ENCODE measurements at places on chromosomes 11 and 22.

GRCh38 chr11:127362754-127363308, 362.3 kb upstream of the KIRREL3 start:
- no peak for DNase-seq

DNA sequence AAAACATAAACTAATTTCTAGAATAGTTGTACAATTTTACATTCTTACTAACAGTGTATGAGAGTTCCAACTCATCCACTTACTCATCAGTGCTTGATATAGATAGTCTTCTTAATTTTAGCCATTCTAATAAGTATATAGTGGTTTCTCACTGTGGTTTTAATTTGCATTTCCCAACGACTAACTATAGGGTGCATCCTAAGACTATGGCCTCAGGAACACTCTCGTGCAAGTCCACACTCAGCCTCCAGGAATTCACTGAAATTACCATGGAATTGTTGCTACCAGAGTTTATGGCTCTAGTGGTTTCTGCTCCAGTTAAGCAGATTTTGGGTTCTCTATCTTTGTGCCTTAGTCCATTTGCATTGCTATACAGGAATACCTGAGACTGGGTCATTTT, 60.1 kb upstream of the GUCY1A2 start:
- no peak for DNase-seq

DNA sequence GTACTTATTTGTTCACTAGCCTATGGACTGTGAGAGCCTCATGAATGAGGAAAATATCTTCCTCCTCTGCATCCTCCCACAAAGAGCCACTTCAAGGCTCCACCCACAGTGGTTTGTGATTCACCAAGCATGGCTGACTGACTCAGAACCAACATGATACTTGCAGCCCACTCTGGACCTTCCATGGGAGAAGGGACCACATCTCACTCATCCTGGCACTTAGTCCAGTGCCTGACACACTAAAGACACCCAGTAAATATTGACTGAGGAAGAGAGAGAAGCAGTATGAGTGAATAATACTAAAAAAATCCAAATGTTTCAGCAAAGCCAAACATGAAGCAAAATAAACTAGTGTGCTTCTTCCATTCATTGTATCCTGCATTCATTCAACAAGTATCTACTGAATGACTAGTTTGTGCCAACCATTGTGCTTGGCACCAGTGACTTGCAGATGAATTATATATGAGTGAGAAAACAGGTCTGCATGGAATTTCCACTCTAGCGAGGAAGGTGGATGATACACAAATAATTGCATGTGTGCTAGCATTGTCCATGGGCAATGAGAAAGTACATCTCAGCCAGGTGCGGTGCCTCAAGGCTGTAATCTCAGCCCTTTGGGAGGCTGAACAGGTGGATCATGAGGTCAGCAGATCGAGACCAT, 54.9 kb upstream of the BLID start:
- DNase-seq: no peak

DNA sequence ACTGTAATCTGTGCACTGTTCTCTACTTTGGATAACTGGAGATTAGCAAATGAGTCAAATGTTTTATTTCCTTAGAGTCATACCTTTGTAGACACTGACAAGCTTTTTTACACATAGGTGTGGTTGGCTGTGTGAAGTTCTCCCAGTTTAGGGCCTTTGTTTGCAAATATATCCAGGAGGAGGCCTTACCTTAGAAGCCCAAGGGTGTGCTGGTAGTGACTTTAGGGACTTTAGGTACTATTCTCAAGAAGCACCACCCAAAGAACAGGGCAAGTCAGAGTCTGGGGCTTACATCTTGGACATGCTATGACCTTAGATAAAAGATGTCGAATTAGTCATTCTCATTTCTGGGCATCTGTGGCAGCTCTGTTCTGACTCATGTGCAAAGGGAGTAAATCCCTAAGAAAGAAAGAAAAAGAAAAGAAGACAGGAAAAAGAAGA, 4.8 kb upstream of the FAR1 start:
- DNase-seq: no peak

GRCh38 chr11:1834779-1835670, at the start of gene SYT8:
TSS of gene SYT8 (plus strand) at chr11:1834990. CDS start at chr11:1835106, 116 bp downstream.
- DNase-seq: no peak

DNA sequence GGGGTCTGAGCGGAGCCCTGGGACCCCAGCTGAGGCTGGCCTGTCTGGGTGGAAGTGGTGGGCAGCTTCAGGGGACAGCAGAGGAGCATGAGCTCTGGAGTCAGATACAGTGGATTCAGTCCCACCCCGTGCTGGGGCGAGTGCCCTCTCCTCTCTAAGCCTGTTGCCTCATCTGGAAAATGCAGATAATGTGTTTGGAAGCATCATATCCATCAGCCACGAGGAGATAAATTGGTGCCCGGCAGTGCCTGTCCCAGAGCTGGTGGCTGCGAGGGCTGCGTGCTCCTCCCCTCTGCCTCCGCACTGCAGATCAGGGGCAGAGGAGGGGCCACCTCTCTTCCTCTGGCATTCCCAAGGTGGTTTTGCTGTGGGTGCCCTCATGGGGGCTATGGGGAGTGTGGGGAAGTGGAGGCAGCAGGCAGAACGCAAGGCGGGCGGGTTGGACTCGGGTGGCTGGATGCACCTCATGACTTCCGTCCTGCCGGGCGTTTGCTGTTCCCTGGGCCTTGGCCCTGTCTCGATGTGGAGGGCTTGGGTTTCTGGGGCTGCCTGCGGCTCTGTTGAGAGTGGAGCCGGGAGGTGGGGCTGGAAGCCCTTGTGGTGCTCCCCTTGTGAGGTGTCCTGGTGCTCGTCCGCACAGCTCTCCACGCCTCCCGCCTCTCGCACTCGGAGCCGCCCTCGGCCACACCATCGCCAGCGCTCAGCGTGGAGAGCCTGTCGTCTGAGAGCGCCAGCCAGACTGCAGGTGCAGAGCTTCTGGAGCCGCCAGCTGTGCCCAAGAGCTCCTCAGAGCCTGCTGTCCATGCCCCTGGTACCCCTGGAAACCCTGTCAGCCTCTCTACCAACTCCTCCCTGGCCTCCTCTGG, 20.9 kb downstream of the MICALL1 start:
- no peak for DNase-seq

DNA sequence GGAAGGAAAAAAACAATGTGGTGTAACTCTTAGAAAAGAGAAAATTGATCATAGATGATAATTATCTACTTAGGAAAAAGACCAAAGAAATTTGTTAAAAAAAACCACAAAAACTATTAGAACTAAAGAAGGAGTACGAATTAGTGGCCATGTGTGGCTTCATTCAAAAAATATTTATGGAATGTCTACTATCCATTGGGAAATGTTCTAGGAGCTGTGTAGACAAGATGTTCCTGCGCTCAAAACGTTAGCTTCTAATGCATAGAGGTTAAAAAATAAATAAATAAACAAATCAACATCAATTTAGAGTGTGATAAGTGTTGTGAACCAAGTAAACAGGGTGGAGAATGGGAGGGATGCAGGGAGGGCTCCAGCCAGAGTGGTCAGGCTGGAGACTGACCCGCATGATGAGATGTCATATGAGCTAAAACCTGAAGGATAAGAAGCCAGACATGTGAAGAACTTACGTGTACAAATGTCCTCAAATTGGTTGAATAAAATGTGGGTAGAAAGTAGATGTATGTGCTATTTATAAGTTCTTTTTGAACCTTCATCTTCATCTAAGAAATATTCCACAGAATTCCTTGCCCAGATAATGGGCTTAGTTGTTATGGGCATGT, 4.3 kb upstream of the EXPH5 start:
- DNase-seq: no peak
